ENCODE measurements at places on chromosomes 11 and 22.

DNA sequence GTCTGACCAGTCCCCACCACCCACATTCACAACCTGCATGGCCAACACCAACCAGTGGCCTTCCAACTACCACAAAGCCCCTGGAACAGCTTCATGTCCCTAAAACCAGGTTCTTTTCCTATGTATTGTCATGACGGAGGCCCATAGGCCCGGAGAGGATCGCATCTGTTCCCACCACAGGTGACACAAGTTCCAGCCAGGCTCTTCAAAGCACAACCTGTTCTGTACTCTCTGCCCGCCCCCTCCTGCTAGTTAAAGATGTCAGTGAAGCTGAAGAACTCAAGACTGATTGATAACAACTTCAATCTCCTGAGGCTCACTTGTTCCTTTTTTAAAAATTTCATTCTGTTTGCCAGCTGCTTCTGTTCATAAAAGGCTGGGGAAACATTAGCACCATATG is 121.1 kb upstream of the GUCY1A2 start:
- no peak for DNase-seq

DNA sequence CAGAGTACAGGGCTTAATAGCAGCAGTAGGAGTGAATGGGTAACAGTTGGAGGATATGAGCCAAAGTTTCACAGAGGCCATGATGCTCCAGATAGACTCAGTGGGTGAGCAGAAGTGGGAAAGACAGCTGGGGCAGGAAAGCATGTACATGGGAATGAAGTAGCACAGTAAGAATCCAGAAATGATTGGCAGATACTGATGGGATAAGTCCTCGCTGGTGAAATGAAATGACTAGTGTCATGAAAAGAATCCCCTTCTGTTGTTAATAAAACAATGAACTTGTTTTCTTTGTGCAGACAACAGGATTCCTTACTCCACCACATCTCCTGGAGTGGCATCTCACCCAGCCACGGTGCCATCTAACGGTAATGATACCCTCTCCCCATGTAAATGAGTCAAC is 17.4 kb upstream of the PANX1 start:
- DNase-seq: no peak

DNA sequence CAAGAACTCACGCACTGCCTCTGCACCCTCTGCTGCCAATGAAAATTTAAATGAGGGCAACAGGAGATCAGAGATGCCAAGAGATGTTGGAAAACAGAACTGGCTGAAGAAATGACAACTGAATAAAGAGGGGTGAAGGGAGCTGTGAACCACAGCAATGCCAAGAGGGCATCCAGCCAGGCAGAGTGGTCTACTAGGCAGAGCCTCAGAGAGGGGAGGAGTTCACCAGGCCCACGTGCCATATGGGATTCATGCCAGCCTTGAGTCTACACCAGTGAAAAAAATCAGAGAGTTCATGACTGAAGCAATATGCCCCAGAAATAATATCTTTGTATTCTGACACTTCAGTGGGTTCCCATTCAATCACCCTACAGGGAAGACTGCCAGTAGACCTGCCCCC is 4.4 kb downstream of the APOL2 start:
- no peak for DNase-seq

DNA sequence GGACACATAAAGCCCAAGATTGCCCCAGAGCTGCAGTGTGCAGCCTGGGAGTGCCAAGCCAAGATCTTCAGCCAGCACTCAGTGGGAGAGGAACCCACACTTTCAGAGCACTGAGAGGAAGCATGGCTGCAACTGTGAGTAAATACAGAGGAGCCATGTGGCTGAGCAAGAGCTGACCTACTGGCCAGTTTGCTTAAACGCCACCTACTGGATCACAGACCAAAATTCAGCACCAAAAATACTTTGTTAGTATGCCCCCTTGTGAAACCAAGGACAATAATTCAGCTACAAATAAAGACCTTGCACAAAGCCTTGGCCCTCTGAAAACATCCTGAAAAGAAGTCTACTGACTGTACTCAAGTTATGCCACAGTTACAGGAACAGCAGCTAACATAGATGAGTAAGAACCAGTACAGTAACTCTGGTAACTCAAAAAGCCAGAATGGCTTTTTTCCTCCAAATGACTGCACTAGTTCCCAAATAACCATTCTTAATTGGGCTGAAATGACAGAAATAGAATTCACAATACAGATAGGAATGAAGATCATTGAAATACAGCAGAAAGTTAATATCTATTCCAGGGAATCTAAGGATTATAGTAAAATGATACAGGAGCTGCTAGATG is 10.1 kb upstream of the OR4A15 start:
- DNase-seq: no peak

DNA sequence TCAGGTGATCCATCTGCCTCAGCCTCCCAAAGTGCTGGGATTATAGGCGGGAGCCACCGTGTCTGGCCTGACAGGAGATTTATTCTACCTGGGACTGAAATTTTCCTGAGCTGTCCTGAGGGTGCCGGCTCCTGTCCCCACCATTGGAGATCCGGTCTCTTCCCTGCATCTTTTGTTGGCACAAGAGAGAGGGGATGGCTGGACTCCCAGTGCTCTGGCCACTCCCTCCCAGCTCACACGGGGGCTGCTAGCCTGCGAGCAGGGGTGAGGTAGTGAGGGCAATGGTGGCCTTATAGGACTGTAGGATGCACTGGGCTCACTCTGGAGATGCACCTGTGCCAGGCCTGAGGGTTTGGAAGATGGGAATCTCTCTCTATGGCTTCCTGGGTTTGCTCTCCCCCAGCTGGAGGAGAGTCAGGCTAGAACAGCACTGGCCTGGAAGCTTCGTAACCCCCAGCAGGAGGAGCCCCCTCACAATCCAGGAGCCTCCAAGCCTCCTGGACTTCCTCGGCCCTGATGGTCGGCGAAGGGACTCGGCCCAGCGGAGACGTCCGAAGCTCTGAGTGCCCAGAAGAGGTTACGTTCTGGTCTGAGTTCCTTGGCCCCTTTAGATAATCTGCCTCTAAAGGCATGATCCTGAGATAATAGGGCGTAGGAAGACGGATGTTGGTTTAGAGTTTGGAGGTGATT is 106.4 kb downstream of the NECTIN1 start:
- no peak for DNase-seq

- no peak for DNase-seq
These were observed 114.5 kb upstream of the CRYBB3 start for GRCh38 chr22:25085156-25085555.

GRCh38 chr11:76114238-76114637 is 92.1 kb downstream of the WNT11 start:
- no peak for DNase-seq

DNA sequence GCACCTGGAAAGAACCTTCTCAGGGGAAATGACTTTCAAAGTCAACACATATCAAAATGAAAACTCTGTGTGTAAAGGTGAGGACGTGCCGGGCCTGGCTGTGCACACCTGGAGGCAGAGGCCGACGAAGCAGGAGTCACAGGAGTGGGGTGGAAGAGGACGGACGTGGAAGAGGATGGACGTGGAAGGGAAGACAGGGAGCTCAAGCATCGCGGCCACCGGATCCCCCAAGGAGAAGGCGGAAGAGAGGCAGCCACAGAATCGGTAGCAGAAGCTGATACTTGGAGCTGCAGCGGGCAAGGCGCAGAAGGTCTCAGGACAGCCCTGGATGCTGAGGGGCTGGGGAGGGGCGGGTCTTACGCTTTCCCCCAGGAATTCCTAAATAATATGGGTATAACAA is 519.8 kb downstream of the BRD1 start:
- no peak for DNase-seq

- DNase-seq: no peak
These were observed 54.7 kb downstream of the WNT11 start for GRCh38 chr11:76151556-76152085.

- DNase-seq: no peak
These were observed 524 bp downstream of the MS4A8 start for GRCh38 chr11:60699936-60700335.

GRCh38 chr22:38214302-38215056 is 12.7 kb downstream of the MAFF start:
- DNase-seq: no peak

DNA sequence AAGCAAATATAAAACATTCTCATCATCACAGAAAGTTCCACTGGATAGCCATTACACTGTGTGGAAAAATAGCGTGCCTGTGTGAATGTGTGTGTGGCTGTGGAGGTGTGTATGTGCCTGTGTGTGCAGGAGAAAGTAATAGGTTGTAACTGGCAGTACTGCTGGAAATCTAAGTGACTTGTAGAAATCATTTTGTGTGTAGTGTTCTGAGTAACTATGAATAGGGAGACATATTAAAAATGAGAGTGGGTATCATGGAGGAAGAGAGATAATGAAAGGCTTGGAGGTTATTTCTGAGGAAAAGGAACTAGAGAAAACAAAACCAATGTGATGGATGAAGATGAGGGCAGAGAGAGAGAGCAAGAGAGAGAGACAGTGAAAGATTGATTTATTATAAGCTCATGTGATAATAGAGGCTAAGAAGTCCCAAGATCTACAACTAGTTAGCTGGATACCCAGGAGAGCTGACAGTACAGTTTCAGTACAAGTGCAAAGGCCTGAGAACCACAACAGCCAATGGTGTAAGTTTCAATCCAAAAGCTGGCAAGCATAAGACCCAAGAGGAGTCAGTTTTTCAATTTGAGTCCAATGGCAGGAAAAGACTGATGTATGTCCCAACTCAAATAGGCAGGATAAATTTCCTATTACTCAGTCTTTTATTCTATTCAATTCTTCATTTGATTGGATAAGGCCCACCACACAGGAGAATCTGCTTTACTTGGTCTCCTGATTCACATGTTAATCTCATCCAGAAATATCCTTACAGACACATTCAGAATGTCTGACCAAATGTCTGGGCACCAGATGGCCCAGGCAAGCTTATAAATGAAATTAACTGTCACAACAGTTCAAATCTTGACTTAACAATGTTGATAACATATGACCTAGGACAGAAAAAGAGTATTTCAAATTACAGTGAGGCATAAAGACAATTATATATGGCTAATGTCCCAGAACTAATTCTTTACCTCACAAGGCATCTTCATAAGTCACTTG is 14.9 kb downstream of the KBTBD3 start:
- DNase-seq: no peak

- peak; percentile 57 for DNase-seq
These were observed 26.0 kb downstream of the ZNRF3 start for GRCh38 chr22:28909375-28909774.

DNA sequence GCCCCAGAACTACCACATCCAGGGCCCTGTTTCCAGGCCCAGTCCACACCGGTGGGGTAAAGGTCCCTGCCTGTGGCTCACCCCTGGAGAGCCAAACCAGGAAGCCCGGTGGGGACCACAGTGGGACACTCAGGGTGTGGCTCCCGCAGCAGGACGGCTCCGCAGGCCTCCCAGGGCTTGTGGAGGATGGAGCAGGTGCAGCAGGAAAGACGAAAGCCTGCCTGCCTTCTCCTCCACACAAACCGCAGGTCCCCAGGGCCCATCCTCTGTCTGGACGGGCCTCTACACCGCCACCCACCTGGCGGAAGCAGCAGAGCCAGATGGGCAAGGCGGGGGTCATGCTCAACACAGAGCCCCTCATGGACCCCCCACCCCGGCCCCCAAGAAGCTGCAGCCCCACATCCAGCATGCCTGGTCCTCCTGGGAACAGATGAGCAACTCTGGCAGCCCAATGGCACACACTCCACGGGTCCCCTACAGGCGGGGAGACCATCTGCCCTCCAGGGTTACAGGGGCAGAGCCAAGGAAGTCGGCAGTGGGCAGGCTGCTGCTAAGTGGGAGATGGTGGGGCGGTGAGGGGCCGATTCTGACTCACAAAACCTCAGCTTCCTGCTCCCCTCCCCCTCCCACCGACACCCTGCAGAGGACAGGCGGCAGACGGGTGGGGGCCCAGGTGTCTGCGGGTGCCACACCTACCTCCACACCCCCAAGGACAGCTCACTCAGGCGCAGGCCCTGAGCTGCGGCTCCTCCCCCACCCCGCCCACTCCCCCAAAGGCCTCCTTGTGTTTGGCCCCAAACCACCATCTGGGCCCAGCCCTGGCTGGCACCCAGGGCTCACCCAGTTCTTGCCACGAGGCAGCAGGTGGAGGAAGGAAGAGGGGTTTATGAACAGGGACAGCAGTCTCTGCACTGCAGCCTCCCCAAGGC is 5.2 kb downstream of the SBF1 start:
- DNase-seq: peak; percentile 91

DNA sequence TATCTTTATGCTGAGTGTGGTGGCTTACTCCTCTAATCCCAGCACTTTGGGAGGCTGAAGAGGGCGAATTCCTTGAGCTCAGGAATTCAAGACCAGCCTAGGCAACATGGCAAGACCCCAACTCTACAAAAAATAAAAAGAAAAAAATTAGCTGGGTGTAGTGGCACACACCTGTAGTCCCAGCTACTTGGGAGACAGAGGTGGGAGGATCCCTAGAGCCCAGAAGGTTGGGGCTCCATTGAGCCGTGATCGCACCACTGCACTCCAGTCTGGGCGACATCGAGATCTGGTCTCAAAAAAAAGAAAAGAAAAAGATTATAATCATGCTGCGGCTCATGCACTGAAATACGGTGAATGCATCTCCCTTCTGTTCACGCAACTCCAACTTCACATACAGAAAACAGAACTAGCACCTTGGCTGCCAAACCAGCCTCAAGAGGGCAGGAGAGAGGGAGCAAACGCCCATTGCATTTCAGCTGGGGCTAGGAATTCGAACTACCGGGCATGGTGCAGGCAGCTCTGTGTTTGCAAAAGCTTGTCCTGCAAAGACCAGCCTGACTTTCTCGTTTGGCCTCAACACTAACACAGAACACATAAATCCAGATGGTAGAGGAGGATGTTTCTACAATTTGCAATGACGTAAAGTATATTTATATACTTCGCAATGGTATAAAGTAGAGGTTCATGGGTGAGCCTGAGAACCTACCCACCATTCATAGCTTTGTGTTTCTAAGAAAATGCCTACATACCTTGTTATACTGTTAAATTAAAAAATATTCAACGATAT is 6.3 kb upstream of the SYNGR1 start:
- peak; percentile 47 for DNase-seq

- DNase-seq: no peak
These were observed 785.6 kb downstream of the TBC1D22A start for GRCh38 chr22:47547881-47548650.

GRCh38 chr11:72704028-72704782 is 30.0 kb upstream of the PDE2A start:
- no peak for DNase-seq

- DNase-seq: no peak
These were observed 98.5 kb downstream of the EHF start for GRCh38 chr11:34719303-34719848.

- no peak for DNase-seq
These were observed 20.3 kb downstream of the ZC3H12C start for GRCh38 chr11:110113505-110113904.

DNA sequence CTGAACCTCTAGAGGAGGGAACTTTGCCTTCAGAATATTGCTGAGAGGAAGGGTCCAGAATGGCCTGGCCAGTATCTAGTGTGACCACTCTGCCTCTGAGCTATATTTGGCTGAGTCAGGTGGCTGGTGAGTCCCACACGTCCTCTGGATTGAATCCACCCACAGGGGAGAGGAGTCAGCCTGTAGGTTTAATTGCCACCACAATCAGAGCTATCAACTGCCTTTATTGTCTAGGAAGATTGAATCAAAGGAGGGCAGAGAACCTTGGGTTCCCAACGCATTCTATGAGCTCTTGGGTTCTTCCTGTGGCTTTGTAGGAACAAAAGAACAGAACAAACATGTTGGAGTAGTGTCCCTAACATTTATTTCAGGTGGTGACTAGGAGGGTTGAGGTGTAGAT is 67.7 kb downstream of the ST3GAL4 start:
- no peak for DNase-seq

All from activated naive CD4-positive, alpha-beta T cell treated with anti-CD3 and anti-CD28 coated beads, Interleukin-2, amount 50 U/mL, for 72 hours (primary cell).